ENCODE measurements at places on chromosomes 13 and 19.

DNA sequence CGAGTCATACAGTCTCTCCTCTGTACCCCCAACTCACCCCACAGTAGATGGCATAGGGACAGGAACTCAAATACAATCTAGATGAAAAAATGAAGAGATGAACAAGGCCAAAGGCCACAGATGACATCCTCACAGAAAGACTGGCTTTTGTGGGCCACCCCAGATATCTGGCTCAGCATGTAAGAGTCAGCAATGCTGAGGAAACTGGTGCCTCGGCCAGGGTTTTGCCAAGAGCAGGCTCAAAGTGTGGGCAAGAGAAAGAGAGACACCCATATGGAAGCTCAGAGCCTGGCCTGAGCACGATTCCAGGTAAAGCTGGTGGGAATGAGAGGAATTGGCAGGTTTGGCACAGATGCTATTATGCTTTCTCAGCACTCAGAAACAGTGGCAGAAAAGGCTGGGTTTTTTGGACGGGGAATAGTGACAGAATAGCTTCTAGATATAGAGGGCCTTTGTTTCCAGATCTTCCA, 460.6 kb downstream of the FOXO1 start:
- DNase-seq = no peak

DNA sequence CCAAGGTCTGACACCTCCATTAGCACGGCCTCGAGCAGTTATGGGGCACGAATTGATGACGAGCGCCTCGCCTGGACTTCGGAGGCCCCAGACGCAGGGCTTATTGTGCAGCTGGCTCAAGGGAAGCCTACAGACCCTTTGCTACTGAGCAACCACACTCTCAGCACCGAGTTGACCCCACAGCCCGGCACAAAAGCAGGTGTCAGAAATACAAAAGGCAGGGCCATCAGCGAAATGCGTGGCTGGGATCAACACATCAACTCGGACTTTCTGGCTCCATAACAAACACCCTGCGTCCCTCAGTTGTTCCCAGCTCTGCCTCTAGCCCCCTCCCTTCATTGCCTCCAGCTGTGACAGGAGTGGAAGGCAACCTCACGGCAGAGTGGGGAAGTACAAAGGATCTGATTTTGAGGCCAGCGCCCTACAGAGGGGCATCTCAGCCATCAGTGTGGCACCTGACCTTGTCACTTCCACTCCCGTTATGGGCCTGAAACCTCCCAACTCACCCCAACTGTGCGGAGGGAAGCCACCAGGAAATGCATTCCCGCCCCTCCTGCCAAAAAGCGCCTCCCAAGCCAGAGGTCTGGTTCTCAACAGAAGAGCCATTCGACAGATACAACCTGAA, 18.0 kb downstream of the PEPD start:
- no peak for DNase-seq

GRCh38 chr13:39186205-39186875, 148.1 kb downstream of the NHLRC3 start:
- no peak for DNase-seq

DNA sequence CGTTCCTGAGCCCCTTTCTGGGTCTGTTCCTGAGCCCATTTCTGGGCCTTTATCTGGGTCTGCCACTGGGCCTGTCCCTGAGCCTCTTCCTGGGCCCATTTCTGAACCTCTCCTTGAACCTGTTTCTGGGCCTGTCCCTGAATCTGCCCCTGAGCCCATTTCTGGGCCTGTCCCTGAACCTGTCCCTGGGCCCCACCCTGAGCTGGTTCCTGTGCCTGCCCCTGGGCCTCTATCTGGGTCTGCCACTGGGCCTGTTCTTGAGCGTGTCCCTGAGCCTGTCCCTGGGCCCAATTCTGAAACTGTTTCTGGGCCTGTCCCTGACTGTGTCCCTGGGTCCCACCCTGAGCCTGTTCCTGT, 40.4 kb upstream of the GRTP1 start:
- no peak for DNase-seq

GRCh38 chr13:37597477-37598025, 1.0 kb downstream of the POSTN start:
- DNase-seq = no peak

DNA sequence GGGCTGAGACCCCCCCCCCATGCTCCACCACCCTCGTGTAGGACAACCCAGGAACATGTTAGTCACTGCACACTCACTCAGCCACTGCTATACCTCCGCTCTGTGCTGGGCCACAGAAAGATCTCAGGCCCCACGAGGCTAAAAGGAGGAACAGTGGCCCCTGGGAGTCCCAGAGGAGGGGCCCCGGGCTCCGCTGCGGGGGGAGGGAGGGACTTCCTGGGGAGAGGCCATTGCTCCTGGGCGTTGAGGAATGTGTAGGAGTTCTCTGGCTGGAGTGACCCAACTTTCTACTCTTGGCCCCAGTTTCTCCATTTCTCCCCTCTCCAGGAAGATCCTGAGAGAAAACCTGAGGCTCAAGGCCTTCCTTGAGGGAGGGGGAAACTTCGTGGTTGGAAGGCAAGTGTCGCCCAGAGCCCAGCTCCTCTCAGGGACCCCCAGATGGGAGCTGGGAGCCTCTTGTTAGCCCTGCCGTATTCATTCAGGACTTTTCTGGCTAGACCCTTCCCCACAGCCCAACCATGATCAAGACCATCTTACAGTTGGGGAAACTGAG, 13.6 kb downstream of the ONECUT3 start:
- DNase-seq = no peak

GRCh38 chr13:30133554-30133912, 173.8 kb downstream of the KATNAL1 start:
- DNase-seq = no peak

GRCh38 chr19:17311455-17312188, 2.3 kb downstream of the DDA1 start:
- no peak for DNase-seq
